ENCODE measurements at places on chromosomes 3 and 15.

- H3K27ac ChIP-seq: no peak overlapping the region
- no peaks in the 10 kb centered on the region for H3K27me3 ChIP-seq
- peaks cover 9% of the 10 kb centered on the region for H3K4me1 ChIP-seq
- no peak overlapping the region for H3K4me3 ChIP-seq
Measured at GRCh38 chr3:139353920-139354556, 10.2 kb downstream of the MRPS22 start.

GRCh38 chr15:62625429-62626033, 417.0 kb upstream of the TPM1 start:
- H3K4me1 ChIP-seq: no peaks in the 10 kb centered on the region
- H3K36me3 ChIP-seq: no peaks in the 10 kb centered on the region
- DNase-seq: no peak

DNA sequence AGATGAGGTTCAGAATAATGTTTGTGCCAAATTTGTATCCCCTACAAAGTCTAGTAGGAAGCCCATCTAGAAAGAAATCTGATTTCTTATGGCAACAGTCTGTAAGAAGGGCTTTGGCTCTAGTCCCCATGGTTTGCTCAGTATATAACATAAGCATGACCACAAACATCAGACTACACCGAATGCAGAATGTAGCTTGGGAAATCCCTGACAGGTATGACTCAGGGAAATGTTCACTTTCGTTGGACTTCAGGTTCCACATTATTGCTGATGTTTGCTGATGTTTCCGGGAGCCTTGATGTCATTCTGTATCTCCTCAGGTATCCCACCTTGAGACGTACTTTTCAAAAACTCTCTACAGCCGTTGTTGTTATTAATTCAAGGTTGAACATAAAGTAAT, 304.4 kb upstream of the TGFBR2 start:
- H3K36me3 ChIP-seq: peaks cover 9% of the 10 kb centered on the region
- H3K4me3 ChIP-seq: no peak overlapping the region
- no peaks in the 10 kb centered on the region for H3K27me3 ChIP-seq
- H3K27ac ChIP-seq: no peak overlapping the region
- DNase-seq: peak; percentile 12

- no peaks in the 10 kb centered on the region for H3K27me3 ChIP-seq
- peaks cover 55% of the 10 kb centered on the region for H3K4me1 ChIP-seq
- H3K4me3 ChIP-seq: peak overlapping the region; percentile 91
- DNase-seq: no peak
Measured at GRCh38 chr3:18436213-18436612, 11.1 kb upstream of the SATB1 start.

DNA sequence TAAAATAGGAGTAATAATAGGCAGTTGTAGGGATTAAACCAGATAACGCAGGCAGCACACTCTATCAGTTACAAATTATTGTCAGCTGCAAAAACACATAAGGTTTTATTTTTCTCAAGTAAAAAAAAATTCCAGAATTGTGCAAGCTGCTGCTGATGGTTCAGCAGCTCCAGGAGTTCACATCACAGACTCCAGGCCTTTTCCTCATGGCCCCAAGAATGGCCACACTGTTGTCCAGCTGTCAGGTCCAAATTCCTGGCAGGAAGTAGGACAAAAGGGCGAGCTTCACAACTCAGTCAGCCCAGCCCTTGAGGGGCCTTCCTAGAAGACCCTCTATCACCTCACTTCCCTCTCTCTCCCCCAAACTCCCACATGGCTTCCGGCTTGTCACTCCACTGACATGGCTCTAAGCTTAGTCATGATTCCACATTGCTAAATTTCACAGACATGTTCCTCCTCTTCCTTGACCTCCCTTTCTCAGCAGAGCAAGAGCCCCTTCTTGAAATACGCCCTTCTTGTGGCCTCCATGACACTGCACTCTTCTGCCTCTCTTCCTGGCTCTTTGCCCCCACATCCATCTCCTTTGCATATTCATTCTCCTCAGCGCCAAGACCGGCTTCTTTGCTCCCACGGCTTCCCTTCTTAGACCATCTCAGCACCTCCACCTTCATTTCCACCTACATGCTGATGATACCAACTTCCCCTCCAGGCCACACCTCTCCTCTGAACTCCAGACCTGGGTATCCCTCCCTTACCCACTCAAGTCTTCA, 27.4 kb upstream of the FAM174B start:
- no peak overlapping the region for H3K4me3 ChIP-seq
- peaks cover 9% of the 10 kb centered on the region for H3K27me3 ChIP-seq
- no peaks in the 10 kb centered on the region for H3K36me3 ChIP-seq
- H3K27ac ChIP-seq: no peak overlapping the region
- no peaks in the 10 kb centered on the region for H3K4me1 ChIP-seq

- peaks cover 5% of the 10 kb centered on the region for H3K36me3 ChIP-seq
- peaks cover 3% of the 10 kb centered on the region for H3K27me3 ChIP-seq
- no peaks in the 10 kb centered on the region for H3K4me1 ChIP-seq
- no peak overlapping the region for H3K4me3 ChIP-seq
- peak; percentile 40 for DNase-seq
- H3K27ac ChIP-seq: no peak overlapping the region
Measured at GRCh38 chr3:196518966-196519717, 4.0 kb upstream of the SMCO1 start.
